ENCODE measurements at places on chromosomes 12 and 14.

DNA sequence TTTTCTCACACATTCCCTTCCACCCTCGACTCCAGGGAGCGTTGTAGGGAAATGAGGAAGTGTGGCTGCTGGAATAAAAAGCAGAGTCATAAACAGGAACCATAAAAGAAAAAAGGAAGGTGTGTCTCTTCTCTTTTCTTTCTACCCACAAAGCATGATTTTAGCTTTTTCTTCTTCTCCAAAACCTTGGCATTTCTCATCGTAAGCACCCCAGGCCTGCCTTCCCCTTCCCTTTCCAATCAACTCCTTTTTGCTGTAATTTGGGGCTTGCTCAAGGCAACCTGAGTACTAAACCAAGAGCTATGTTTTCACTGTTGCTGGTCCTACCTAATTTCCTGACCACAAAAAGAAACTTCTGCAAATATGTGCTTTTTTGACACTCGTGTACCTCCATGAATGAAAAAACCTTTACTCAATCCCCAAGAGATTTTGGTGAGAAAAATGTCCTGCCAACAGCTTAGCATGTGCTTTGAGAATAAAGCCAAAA lies 9.2 kb downstream of the PLBD1 start:
- DNase-seq, result no peak

DNA sequence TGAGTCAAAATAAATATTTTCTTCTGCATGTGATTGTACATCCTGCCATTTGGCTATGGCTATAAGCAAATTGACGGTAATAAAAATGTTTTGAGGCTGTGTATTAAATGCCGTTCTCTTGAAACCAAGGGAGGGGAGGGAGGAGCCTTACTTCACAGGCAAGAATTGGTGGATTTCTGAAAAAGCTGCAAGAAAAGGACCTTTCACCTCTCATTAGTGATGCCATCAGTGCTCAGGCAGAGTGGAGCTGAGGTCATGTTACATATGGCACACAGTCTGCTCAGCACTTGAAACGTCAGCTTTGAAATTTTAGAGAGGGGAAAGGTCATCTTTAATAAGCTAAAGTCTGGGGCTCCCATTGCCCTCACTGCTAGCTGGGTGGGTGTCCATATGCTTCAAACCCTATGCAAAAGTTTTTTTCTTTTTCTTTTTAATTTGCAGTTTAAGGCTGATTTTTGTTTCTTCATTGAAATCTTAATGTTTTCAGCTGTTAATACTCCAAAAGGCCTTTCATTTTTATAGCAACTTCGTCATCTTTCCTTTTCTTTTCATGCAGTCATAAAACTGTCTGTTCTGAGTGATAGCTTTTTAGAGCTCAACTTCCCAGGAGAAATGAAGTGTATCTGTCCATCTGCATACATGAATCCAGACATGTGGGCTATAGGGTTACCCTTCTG lies 9.8 kb upstream of the SIX1 start:
- no peak for DNase-seq

DNA sequence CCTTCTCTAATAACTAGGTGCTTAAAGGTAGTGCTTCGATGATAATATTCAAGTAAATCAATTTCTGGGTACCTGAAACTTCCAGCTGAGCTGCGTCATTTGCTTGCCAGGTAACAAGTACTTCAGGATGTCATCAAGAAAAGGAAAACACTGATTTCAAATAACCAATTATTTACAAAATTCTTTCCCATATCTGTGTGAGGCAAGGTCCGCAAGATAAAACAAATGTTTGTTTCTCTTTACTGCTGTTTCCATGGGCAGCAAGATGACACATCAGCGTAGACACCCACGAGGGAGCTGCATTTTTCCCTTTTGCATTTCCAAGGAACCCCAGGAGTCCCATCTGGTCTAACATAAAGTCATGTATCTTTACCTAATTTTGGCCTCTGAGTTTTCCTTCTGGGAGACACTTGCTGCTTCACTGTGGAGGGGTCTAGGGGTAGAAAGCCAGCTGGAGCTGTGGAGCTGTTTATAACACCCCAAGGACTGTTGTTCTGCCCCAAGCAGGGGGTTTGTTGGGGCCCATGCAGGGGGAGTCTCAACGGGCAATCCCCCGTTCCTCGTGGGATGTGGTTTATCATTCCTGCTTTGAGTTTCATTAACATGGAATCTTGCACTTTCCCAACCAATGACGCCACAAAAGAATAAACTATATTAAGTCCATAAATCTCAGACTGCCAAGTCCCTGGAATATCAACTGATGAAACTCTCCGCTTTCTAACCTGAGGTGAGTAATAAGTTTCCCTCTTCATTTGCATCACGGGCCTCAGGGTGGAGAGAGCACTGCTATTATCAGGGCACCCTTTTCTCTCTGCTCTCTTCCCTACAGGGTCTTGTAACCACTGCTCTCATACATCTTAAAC lies 112.8 kb upstream of the PELI2 start:
- no peak for DNase-seq

DNA sequence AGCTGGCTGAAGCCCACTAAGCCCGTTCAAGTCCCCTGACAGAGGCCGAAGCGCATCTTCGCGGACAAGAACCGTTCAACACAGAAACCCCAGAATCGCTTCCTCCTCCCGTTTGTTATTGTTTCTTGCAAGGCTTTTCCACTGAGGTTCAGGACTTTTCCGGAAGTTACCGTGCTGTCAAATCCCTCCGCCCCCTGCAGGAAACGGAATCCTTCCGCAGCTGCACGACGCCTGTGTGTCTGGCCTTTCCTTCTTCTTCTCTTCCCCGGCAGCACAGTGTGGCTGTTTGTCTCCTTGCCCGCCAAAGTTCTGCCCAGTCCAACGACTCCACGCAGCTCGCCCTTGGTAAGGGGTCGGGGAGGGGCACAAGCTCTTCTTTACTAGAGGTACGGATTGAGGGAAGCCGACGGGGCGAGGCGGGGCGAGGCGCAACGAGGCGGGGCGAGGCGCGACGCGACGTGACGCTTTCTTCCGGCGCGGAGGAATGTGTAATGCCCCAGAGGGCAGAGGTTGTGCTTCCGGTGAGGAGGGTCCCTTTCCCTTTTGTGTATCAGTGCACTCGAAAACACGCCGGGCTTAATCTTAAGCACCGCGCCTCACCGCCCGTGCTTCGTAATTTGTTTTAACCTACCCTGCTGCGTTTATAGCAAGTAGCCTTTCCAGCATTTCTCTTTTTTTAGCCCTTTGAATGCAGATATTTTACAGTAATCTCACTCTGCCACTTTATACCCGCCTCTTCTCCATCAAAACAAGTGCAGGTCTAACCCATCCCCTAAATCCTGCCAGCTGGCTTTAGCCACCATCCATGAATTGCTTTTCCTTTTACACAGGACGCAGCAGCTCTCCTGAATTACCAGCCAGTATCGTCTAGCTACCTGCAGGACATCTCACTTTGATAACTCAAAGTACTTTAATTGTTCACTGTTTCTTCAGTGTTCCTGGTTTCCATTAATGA lies at the start of gene KDM5A:
Gene KDM5A (minus strand): TSS at position 179 of the 955 bp plus-strand sequence. CDS start 229 bp downstream, outside the sequence.
- DNase-seq, result peak; percentile 90

GRCh38 chr12:50181691-50182090 lies 14.5 kb upstream of the CERS5 start:
- DNase-seq, result no peak

Data from HCT116 (cell line).